ENCODE measurements at places on chromosomes 16 and 17.

DNA sequence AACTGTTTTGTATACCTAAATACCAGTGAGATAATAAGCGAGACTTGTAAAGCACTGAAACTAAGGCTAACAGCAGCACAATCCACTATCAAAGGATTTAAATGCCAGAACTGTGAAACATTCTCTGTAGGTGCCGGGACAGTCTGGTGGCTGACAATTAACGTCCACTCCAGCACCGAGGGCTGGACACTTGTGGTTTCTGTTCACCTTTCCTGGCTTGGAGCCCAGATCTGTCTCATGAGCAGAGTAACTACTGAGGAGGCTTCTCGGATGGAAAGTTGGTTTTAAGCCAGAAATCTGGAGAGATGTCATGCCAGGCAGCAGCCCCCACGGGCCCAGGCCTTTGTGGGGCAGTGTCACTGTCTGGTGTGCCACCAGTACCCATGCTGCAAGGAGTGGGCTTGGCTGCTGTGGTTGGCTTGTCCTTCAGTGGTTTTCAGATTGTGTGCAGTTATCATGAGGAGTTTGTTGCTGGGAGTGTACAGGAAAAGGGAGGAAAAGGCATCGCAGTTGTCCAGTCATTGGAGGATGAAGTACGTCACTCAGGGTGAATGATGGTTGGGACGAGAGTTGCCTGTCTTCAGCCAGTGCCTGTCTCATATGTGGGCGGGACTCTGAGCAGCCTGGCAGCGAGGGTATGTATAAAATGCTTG is 35.5 kb downstream of the UBN1 start:
- no peak for DNase-seq

GRCh38 chr17:39193346-39193745 is 4.1 kb downstream of the CACNB1 start:
- DNase-seq: no peak

DNA sequence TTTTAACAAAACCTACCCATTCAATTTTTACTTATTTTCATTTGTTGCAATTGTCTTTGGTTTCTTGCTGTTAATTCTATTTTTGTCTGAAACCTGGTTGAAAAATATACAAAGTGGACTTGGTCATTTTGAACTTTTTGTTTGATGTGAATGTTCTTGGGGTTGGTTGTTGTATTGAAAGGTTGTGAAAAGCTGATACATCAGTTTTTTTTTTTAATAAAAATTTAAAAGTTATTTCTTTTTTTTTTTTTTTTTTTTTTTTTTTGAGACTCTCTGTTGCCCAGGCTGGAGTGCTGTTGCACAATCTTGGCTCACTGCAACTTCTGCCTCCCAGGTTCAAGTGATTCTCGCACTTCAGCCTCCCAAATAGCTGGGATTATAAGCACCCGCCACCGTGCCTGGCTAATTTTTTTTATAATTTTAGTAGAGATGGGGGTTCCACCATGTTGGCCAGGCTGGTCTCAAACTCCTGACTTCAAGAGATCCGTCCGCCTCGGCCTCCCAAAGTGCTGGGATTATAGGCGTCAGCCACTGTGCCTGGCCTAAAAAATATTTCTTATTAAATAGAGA is 28.9 kb downstream of the WIPF2 start:
- DNase-seq: no peak

GRCh38 chr17:19973156-19973555 is 4.5 kb downstream of the AKAP10 start:
- DNase-seq: no peak

DNA sequence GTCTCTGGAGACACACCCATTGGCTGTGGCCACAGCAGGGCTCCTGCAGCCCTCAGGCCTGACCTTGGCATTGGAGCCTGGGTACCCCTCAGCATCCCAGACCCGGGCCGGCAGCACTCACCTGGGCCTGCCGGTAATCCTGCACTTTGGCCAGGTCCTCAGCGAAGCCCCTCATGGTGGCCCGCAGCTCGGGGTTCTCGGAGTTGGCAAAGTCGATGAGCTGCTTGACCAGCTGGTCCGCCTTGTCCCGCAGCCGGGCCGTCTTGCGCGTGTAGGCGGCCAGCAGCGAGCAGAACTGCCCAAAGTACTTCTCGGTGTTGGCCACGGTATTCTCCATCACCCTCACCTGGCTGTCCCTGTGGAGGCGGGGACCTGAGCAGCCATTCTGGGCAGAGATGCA is 2.2 kb downstream of the CIBAR2 start:
- DNase-seq: no peak

DNA sequence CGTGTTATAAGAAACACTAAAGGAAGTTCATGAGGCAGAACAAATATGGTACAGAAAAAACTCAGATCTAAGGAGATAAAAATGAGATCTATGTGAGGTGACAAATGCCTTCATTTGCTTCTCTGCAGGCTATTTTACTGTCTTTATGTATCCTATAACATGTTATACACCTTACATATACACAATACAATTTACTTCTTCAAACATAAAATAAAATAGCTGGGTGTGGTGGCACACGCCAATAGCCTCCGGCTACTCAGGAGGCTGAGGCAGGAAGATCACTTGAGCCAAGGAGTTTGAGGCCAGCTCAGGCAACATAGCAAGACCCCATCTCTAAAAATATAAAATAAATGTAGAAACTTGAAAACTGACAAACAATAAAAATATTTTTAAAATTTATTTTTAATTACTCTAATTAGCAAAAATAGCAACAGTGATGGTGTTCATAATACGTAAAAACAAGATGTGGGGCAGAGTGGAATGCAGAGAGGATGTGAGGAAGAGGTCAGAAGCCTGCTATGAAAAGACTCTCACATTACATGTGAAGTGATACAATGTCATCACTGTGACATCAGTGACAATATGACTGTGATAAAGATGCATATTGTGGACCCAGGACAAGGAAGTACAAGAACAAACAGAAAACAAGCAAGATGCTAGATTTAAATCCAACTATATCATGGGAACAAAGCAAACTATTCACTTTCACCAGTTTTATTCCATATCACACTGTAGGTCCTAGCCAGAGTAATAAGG is 31.0 kb downstream of the VPS53 start:
- no peak for DNase-seq

GRCh38 chr17:64603987-64604386 is 58.1 kb downstream of the SMURF2 start:
- DNase-seq: no peak

- DNase-seq: no peak
Observed at GRCh38 chr17:45751466-45751865, 32.7 kb upstream of the CRHR1 start.

DNA sequence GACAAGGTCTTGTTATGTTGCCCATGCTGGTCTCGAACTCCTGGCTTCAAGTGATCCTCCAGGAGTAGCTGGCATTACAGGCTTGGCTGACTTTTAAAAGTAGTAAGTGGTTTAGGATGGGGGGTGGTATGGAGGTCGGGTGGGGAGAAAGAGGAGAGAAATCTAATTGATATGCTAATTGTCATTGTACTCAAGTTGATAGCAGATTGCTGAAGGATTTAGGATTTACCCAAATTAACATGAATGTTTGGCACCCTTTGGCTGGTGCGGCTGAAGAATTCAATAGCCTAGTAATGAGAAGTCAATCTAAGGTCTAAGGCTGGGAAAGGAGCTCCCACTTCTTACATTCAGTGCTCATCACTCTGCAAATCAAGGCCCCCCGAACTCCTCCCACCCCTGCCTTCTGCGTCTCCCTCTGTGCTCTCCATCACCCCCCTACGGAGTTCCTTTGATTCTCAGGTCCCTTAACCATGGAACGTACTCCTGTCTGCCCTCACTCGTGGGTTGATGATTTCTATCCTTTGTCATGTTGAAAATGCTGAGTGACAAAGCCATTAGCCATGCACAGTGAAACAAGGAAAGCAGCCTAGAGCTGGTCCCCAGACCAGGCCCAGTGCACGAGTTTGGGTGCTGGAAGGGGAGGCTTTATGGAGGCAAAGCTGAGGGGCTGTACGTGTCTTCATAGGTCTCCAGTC is 17.3 kb downstream of the CDH13 start:
- no peak for DNase-seq

DNA sequence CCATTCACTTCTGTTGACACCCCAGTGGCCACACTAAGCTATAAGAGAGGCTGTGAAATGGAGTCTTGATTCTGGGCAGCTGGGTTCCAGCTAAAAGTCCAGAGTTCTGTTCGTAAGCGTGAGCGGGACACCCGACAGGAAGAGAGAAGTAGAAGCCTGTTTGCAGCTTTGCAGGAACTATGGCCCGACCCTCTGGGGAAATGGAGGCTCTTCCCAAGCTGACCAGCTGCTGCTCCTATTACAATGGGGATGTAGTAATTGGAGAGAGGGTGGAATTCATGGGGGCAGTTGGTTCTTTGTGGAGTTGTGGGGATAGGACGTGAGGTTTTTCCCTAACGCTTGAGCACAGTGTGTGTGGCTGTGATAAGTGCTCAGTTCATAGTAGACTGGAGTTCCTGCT is 28.4 kb downstream of the UBALD1 start:
- no peak for DNase-seq

All from stimulated activated CD8-positive, alpha-beta memory T cell treated with anti-CD3 and anti-CD28 coated beads, Interleukin-2, amount 100 ng/mL, for 1 hour (primary cell).